ENCODE measurements at places on chromosomes 16 and 17.

GRCh38 chr17:69511250-69511649, 96.8 kb downstream of the MAP2K6 start:
- DNase-seq = no peak

DNA sequence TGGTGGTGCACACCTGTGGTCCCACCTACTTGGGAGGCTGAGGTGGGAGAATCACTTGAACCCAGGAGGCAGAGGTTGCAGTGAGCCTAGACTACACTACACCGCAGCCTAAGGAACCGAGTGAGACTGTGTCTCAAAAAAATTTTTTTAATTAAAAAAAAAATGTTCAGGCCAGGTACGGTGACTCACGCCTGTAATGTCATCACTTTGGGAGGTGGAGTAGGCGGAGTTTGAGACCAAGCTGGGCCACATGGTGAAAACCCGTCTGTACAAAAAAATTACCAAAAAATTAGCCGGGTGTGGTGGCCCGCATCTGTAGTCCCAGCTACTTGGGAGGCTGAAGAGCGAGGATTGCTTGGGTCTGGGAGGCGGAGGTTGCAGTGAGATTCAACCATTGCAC, 3.6 kb upstream of the FAM222B start:
- DNase-seq = no peak

- DNase-seq = peak; percentile 80
These were observed 28.8 kb downstream of the GINS2 start for GRCh38 chr16:85659805-85660511.

DNA sequence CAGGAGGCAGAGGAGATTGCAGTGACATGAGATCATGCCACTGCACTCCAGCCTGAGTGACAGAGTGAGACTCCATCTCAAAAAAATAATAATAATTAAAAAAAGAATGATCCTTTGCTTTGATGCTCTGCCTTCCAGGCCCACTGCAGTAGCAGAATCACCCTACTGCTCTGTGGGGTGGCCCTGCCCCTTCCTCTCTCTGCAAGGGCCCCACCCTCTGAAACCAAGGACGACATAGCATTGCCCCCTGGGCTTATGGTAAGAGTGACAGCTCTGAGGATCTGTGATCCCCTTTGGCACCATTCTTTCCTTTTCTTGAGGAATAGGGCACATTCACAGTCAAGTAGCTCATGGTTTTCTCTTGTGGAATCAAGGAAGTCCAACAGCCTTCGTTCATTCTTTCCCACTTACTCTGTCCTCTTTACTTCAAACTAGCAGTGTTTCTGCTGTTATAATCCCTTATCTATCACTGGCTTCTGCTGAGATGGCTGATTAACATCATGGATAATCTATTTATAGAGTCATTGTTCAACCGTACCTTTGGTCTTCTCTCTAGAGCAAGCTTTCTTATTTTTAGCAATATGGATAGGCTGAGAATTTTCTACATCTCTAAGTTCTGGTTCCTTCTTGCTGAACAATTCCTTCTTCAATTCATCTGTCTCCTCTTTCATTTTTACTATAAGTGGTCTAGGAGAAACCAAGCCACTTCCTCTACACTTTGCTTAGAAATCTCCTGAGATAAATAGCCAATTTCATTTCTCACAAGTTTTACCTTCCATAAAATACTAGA, 14.1 kb downstream of the RAD51C start:
- no peak for DNase-seq

GRCh38 chr17:42484304-42484703, 25.6 kb downstream of the ATP6V0A1 start:
- no peak for DNase-seq

GRCh38 chr17:4333041-4333440, 33.4 kb downstream of the UBE2G1 start:
- no peak for DNase-seq

DNA sequence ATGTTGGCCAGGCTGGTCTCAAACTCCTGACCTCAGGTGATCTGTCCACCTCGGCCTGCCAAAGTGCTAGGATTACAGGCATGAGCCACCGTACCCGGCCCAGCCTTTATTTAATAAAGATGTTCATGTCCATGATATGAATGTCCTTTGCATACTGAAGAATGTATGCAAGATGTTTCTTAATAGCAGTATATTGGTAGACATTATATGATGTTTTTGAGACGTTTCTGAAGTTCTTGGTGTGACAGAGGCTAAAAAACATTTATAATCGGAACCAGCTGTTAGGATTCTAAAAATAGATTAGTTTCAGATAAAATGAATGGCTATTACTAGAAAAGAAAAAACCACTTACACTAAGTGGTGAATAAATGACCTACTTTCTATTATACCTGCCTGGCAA, 11.8 kb downstream of the PDZD9 start:
- no peak for DNase-seq

GRCh38 chr17:79844869-79845600, 5.8 kb upstream of the CBX4 start:
- no peak for DNase-seq

GRCh38 chr17:65898651-65899050, 293.3 kb downstream of the CEP112 start:
- no peak for DNase-seq

- no peak for DNase-seq
These were observed 3.6 kb downstream of the FA2H start for GRCh38 chr16:74770831-74771526.

GRCh38 chr16:70697594-70698170, 11.8 kb upstream of the MTSS2 start:
- DNase-seq = no peak

GRCh38 chr16:65125871-65126270, 4.0 kb upstream of the CDH11 start:
- no peak for DNase-seq

DNA sequence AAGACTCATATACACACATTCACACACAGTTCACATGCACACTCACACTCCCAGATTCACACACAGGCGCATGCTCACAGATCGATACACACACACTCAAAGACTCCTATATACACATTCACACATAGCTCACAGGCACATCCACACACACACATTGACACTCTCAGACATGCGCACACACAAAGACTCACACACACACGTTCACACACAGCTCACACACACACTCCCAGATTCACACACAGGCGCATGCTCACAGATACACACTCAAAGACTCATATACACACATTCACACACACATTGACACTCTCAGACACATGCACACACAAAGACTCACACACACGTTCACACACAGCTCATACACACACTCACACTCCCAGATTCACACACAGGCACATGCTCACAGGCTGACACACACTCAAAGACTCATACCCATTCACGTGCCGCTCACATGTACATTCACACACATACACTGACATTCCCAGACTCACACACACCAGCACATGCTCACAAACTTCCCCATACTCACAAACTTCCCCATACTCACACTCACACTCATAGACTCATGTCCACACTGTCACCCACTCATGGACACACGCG, 25.6 kb upstream of the KRT17 start:
- DNase-seq = no peak

DNA sequence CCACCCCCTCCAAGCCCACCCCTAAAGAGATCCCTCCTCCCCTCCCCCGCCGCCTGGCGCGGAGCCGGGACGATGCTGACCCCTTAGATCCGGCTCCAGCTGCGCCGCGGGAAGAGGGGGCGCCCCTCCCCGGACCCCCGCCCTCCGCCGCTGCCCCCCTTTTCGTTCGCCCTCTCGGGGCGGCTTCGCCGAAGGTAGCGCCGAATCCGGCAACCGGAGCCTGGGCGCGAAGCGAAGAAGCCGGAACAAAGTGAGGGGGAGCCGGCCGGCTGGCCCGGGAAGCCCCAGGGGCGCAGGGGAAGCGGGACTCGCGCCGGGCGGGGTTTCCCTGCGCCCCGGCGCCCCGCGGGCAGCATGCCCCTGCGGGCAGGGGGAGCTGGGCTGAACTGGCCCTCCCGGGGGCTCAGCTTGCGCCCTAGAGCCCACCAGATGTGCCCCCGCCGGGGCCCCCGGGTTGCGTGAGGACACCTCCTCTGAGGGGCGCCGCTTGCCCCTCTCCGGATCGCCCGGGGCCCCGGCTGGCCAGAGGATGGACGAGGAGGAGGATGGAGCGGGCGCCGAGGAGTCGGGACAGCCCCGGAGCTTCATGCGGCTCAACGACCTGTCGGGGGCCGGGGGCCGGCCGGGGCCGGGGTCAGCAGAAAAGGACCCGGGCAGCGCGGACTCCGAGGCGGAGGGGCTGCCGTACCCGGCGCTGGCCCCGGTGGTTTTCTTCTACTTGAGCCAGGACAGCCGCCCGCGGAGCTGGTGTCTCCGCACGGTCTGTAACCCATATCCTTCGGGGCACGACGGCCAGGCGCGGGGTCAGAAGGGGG, 623 bp downstream of the CACNA1G start:
- DNase-seq = no peak

DNA sequence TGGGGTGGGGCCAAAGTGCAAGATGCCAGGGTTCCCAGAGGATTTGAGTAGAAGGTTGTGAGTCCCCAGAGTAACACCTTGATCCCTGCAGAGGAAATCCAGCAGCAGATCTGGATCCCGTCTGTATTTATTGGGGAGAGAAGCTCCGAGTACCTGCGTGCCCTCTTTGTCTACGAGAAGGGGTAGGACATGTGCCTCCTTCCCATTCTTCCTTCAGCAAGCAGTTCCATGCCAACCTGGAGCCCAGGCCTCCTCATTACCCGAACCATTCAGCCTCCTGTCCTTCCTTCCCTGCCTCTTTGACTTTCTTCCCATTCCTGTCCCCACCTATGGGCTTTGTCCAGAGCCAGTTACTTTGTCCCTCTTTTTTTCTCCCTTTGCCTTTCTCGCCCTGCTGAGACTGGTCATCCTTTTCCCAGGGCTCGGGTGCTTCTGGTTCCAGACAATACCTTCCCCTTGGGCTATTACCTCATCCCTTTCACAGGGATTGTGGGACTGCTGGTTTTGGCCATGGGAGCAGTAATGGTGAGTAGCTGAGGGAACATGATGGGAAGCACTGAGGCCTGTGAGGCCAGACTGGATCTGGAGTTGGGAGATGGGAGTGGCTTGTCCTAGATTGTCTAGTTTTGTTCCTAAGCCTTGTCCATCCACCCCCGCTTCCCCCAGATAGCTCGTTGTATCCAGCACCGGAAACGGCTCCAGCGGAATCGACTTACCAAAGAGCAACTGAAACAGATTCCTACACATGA, 2.9 kb downstream of the RNF167 start:
- DNase-seq = no peak

GRCh38 chr17:12575641-12576040, 90.0 kb upstream of the MYOCD start:
- DNase-seq = no peak

GRCh38 chr17:27306276-27306835, 12.4 kb downstream of the WSB1 start:
- no peak for DNase-seq

GRCh38 chr16:85222155-85222863, 110.0 kb upstream of the CIBAR2 start:
- DNase-seq = no peak

- no peak for DNase-seq
These were observed 6.7 kb upstream of the ABCC3 start for GRCh38 chr17:50627782-50628601.

GRCh38 chr16:51952500-51952899, 594.4 kb downstream of the TOX3 start:
- no peak for DNase-seq

DNA sequence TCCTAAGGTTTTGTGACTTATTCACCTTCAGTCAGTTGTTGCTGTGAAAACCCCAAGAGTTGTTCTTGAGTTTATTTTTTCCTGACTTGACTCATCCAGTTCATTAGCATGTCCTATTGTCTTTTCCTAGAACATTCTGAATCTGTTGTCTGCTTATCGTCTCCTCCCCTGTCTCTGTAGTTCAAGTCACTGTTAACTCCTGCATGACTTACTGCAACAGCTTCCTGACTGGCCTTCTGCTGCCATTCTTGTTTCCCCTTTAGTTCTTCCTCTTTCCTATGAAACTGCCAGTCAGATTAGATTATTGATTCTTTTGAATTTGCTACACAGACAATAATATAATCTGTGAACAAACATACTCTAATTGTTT, 161.5 kb downstream of the FTO start:
- peak; percentile 29 for DNase-seq

DNA sequence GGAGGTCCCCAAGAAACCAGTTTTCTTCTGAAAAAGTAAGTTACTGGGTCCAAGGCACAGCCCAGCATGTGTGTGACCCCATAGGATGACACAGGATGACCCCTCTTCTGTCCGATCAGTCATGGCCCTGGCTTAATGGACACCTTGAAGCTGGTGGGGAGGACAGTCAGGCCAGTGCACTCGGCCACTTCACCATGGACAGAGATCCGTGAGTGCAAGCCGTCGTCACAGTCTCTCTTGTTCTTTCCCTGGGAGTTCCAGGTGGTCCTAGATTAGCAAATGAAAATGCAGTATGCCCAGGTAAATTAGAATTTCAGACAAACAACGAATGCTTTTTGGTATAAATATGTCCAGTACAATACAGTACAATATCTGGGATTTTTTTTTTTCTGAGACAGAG, 1.4 kb upstream of the RNF222 start:
- no peak for DNase-seq

GRCh38 chr17:57255776-57256681, at the start of gene MSI2:
TSS of gene MSI2 (plus strand) at chr17:57256523. CDS start at chr17:57256743, 220 bp downstream.
- DNase-seq = peak; percentile 57

GRCh38 chr16:6573577-6573976, 759.1 kb upstream of the RBFOX1 start:
- DNase-seq = no peak

DNA sequence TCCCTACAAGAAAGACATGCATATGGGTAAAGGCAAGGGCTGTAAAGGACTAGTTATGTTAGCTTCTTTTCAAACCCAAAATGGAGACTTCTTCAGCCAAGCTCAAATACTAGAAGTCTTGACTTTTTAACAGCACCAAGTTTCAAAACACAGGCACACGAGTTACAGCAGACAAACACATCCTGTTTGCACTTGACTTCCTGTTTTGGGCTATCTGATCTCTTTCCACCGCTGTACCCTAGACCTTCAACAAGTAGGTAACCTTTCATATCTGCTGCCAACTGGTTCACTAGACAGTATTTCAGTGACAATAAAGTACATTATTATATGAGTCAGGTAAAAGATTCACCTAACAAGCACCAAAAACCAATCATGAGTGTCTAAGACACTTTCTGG, 12.3 kb downstream of the RFFL start:
- DNase-seq = peak; percentile 63

GRCh38 chr16:31507617-31507928, 618 bp downstream of the RUSF1 start:
- DNase-seq = no peak

DNA sequence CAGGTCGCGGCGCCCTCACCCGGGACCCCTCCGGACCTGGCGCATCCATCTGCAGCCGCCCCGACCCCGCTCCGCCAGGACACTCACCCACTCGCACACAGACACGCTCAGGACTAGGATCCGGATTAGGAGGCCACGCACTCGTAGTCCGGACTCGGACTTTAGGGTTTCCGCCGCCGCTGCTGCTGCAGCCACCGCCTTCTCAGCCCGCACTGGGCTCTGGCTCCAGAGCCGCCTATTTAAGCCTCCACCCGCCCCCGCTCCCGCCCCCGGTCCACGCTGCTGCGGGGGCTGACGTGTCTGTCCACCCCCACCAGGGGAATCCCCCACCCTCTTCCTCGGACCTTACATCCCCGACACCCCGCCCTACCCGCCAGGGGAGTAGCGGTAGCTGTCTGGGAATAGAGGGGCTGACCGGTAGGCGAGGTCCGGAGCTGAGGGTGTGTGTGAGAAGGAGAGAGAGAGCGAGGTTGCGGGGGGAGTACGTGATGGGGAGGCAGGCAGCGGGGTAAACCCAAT, at the start of gene RRAD:
TSS of gene RRAD (minus strand) at position 214 of the 519 bp plus-strand sequence. CDS start 356 bp downstream, outside the sequence.
- DNase-seq = no peak
